SIG-M5 (cell line): ENCODE measurements at places on chromosomes 4 and X.

DNA sequence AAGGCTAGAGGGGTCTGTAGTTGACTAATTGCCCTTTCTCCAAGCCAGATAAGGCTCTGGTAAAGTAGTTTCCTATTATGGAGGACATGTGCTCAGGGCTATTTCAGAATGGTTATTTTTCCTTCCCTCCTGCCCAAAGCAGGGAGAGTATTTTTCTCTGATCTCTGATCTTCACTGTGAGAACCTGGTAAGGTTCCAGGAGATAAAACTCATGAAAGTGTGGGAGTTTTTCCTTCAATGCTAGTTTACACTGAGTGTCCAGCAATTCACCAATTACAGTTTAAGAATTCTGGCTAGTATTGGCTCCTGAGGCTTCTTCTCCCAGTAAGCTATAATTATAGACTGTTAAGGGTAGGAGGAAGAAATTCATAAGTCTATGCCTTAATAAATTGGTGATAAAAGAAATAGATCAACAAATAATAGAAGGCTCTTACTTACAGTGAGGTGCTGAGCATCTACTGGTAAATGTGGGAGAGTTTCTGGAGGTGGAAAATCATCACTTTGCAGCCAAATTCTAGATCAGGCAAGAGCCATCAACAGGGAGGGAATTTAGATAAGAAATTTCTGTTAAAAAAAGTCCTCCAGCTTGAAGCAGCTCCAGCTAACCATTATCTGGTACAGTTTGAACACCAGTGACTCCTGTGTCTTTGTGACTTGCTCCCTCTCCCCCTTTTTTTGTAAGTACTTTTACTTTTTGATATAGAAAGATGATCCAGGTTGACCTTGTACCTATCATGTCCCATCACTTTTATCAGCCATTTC lies 30.9 kb downstream of the CASP6 start:
- DNase-seq: no peak

GRCh38 chrX:63750811-63751210 lies 34.2 kb downstream of the ARHGEF9 start:
- no peak for DNase-seq

DNA sequence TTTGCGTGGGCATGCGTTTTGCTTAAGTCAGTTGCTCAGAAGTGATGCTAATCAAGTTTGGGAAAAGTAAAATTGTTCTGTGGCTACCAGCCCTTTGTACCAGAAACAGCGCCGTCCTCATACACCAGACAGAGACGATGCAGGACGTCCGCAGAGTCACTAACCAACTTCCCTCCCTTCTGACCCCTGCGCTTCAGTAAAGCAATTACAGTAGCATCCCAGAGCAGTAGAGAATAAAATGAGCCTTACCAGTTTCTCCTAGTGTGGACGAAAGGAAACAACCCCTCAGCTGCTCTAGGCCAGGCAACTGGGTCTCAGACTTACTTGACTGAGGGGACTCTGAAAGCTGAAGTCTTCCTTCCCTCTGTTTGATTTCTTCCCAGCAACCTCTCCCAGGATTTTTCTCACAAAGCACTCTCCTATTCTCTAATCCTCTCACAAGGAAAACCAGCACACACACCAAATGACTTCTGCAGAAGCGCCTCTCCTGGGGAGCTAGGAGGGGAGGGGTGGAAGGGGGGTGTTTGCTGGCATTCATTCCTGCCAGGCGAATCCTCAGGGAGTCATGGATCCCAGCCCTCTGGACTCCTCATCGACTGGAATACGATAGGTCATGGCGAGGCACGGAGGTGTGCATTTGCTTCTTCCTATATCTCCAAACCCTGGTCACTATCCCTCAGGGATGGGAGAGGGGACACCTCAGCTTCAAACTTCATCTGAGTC lies 56.0 kb upstream of the MID1 start:
- no peak for DNase-seq

DNA sequence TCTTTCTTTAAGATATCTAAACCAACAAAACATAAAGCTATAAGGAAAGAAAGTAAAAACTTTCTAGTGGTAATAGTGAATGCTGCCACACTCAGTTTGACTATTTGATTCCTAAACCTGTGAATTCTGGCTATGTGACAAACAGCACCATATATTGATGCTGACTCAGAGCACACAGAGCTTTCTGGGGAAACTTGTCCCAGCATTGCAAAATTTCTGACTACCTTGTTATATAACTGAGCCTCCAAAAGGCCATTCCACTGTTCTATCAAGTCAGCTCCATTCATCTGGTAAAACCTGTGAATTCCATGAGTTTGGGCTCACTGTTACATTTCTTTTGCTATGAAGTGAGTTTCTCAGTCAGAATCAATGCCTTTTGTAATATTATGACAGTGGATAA lies 1229.7 kb downstream of the PCDH18 start:
- no peak for DNase-seq

DNA sequence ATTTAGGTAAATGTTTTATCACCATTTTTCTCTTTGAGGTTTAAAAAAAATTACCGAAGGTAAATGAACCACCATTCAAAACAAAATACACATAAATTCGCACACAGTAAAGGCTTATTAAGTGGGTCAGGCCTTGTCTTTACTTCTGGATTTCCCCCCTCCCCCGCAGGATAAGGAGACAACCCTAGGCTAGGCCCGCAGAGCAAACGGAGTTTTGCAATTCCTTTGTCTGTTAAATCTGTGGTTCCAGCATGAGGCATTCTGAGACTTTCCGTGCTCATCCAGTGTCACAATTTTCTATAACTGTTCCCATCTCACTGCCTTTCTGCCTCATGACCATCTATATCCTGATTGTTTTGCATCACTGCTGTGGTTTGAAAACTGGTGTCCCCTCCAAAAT lies 307.4 kb downstream of the DCHS2 start:
- DNase-seq: no peak
